Activated CD8-positive, alpha-beta memory T cell treated with anti-CD3 and anti-CD28 coated beads for 1 hour (primary cell): ENCODE measurements at places on chromosomes 1 and 21.

DNA sequence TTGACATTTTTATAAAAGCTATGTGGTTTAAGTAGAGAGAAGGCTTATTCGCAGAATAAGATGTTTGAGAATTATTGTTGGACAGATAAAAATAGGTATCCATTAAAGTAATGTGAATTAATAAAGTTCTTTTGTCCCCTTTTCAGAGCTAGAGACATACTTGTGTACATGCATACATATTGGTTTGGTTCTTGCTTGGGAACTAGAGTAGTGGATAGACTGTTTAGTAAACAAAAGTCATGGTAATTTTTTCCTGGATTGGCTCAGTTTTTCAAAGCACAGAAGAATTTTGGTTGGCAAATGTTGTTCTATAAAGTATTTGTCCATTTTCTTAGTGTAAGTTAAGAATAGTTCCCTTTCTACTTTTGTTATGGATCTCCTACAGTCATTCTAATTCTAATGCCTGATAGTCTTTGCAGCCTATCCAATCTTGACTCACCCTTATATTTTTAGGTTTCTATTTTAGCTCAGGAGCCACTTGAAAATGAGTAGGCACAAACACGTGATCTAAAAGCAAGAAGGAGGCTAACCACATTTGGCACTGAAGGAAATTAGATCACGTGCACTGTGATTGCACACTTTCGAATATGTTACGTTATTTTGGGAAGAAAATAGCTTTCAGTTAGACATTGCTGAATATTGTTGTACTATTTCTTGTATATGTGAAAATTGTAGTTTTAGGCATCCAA is 47.0 kb downstream of the RABGAP1L start:
- DNase-seq, result no peak

GRCh38 chr1:88697503-88697902 is 13.4 kb downstream of the PKN2 start:
- no peak for DNase-seq

- DNase-seq, result no peak
Measured at GRCh38 chr1:240287722-240288121, 196.0 kb downstream of the FMN2 start.

- DNase-seq, result no peak
Measured at GRCh38 chr1:47442842-47443529, 5.1 kb downstream of the FOXD2 start.

DNA sequence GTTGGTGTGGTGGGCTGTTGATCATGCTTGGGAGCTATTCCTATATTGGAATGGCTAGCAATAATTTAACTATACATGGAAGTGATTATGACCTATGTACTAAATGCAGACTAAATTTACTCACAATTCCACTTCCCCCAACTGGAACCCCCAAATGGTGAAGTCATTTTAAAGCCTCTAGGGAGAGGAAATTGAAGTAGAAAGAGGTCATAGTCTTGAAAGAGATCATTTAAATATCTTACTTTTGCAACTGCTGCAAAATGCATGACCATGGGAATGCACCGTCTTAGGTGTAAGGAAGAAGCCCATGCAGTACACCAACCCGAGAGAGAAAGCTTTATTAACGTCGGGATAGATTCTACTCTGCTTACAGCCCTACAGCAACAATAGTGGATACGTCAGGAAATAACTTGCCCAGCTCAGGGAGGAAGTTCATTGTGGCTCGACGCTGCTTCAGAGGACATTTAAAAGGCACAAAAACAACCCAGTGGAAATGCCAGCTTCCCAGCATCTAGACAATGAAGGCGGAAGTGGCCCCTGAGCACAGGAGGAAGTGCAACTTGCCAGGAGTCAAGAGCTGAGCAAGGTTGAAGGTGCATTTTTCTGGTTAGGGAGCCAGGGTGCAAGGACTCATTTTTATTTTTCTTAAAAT is 26.5 kb downstream of the CYYR1 start:
- no peak for DNase-seq

DNA sequence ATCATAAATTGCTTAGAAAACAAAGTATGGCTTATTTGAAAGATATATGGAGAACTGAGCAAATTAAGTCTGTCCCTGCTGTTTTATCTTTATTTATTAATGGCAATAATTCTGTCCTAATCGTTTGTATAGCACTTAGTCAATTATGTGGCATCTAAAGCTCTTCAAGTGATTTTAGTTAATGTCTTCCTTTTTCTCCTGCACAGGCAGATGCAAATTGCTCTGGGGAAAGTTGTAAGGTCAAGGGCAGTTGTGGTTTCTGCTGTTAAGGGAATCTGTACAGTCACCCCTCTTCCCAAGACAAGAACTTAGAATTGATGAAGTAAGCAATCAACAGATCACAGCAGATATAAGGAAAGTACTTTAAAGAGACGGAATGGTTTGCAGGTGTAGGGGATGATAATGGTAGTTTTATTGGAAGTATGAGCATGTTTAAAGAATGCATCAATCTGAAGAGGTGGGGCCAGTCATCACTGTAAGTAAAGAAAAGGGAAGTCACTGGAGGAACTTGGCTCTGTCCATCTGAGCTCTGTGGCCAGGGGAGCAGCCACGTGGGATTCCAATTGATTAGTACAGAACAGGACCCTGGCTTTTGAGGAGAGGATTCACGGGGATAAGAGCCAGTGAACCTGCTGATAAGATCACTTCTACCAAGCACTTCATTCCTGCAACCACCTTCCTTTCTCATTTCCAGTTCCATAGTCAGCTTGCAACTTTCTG is 116.0 kb upstream of the KCNJ6 start:
- DNase-seq, result no peak

DNA sequence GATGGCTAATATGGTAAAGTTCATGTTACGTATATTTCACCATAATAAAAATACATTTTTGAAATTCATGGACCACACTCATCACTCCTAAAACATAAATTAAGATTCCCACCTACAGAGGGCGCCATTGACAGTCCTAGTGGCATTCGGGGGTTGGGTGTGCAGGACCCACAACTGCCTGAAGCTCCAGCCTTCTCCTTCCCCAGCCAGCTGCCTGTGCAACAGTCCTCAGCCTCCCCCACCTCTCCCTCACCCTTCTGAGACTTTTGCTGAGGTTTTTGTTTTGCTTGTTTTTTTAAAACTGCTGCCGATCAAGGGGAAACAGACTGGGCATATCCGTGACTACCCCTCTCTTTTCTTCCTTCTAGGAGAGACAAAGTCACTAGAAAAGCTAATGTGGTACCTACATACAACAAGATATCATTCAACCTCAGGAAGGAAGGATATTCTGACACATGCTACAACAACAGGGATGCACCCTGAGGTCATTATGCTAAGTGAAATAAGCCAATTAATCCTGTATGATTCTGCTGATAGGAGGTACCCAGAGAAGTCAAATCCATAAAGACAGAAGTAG is 9.2 kb upstream of the EVA1C start:
- DNase-seq, result no peak

DNA sequence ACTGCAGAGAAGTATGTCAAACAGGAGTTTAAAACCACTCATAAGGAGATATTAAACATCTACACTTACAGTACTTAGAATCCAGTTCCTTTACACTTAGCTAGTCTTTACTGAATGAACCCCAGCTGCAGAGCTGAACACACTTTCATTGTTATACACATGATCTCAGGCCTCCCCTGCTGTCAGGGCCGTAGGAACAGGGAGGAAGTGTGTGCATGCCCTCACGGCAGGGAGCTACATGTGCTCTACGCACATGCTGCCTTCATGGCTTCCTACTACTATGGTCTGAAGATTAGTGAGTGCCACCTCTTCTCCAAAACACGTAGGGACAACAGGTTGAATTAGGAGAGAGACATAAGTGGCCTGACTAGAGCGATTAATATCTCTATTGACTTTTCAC is 191.5 kb downstream of the SIPA1L2 start:
- no peak for DNase-seq

DNA sequence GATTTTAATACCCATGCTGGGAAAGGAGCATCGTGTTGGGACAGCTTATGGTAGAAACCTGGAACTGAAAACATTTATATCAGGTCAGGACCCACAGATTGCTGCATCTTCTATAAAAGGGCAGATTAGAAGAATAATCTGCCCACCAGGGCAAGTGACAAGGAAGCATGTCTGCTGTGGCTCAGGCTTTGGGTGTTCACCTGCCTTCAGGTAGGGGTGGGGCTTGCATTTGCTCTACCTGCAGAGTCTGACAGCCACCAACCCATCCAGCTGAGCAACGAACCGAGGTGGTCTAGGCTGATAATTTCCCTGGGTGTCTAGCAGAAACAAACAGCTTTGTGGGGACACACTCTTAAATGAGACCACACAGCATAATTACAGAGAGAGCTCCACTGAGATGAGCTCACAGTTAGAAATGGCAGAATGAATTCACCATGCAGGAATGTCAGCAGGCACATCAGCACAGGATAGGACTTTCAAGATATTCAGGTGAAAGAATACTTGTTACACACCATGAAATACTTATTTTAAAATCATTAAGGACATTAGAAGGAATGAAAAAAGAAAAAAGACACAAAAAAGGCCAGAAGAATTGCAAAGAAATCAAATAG is 36.1 kb upstream of the B3GALT5 start:
- DNase-seq, result no peak

- no peak for DNase-seq
Measured at GRCh38 chr1:171794085-171794484, 12.6 kb downstream of the METTL13 start.

GRCh38 chr1:185631843-185632242 is 102.3 kb upstream of the HMCN1 start:
- DNase-seq, result no peak

- DNase-seq, result no peak
Measured at GRCh38 chr1:206540044-206540780, 32.9 kb downstream of the RASSF5 start.

DNA sequence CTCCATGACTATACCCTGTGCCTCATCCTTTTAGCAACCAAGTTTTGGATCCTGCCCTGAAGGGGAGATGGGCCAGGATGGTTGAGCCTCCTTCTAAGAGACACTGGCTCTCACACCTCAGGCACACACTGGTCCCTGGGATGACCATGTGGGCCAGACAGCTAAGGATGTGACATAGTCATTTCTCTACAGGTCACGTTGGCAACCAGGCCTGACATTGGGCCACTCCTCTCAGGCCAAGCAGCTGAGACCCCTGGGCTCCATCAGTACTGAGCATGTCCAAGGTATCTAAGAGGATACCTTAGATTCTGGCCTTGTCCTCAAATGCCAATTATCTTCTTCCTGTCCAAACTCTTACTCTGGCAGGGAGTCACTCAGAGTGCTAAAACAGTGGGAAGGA is 195.5 kb upstream of the EDN2 start:
- DNase-seq, result no peak

DNA sequence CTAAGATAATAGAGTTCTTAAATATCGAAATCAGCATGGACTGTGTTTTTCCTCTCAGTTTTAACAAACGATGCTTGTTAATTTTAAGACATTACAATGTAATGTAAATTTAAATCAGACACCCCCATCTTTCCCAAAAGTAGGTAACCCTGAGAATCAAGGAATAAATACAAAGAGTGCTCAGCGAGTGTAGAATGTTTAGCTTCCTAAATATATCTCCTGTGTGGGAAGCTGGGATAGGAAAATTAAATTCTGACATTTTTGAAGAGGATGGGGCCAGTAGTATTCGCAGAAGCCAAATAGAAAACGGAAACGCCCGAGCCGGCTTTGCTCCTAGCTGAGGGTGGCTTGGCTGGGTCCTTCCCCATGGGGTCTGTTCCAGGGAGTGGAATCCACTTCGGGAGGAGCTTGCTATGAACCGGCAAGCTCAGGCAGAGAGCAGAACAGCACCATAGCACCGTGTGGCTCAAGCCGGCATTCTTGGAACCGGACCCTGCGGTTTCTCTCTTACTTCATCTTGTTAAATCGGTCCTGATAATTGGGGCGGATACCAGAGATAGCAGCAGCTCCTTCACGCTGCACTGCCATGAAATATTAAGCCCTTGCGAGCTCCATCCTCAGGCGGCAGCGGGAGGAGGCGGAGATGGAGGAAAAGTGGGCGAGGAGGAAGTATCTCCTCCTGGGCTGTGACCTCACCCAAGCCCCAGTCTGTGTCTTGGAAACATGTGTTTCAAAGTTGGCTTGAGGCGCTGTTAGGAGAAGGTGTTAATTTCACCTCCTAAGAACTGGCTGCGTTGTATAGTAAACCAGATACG is 24.9 kb downstream of the MAP3K7CL start:
- no peak for DNase-seq

DNA sequence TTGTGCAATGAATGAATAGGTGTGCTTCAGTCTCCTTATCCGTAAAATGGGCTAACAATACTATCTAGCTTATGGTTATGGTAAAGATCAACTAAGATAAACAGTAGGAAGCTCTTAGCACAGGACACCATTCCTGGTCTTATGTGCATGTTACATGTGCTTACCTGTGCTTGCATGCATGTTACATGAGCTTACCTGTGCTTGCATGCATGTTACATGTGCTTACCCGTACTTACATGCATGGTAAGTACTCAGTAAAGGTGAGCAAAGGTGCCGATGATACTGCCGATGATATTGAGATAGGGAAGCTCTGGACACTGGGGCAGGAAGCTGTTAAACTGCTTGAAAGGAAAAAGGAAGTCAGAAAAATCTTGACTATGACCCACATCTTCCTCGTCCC is 211.0 kb upstream of the USP24 start:
- no peak for DNase-seq

DNA sequence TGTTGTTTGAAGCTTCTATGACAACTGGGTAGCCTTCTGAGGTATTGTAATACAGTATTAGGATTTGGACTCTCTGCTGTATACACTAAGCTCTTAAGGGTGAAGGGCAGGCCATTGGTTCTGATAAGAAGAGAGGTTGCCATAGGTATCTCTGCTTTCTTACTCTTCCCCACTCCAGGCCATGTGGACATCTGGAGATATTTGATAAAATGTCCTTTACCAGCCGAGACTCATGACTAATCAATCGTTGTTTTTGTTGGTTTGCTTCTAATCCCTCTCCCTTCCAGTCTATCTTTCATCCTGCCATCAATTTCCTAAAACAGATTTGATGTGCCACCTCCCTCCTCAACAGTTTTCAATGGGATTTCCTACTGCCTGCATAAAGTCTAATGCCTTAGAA is 64.6 kb upstream of the WDR26 start:
- no peak for DNase-seq

GRCh38 chr1:7390604-7391000 is 380.5 kb upstream of the VAMP3 start:
- DNase-seq, result no peak

DNA sequence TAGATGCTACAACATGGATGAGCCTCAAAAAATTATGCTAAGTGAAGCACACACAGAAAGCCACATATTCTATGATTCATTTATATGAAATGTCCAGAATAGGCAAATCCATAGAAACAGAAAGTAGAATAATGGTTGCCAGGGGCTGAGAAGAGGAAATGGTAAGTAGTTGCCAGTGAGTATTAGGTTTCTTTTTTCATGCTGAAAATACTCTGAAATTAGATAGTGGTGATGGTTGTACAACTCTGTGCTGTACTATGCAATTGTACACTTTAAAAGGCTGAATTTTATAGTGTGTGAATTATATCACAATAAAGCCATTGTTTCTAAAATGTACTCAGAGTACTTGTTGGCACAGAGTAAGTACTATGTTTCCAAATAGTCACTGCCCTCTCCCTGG is 15.5 kb upstream of the GFI1 start:
- DNase-seq, result no peak

GRCh38 chr1:196698993-196699392 is 47.1 kb downstream of the CFH start:
- DNase-seq, result no peak

GRCh38 chr1:162670928-162671663 is 38.8 kb downstream of the DDR2 start:
- DNase-seq, result no peak

- DNase-seq, result no peak
Measured at GRCh38 chr1:17094664-17095063, 24.6 kb downstream of the PADI2 start.

- DNase-seq, result no peak
Measured at GRCh38 chr1:197415221-197415620, 147.2 kb downstream of the CRB1 start.
